ENCODE measurements at places on chromosomes 3 and 15.

- no peak for DNase-seq
Observed at GRCh38 chr3:185029086-185029485, 123.8 kb downstream of the C3orf70 start.

DNA sequence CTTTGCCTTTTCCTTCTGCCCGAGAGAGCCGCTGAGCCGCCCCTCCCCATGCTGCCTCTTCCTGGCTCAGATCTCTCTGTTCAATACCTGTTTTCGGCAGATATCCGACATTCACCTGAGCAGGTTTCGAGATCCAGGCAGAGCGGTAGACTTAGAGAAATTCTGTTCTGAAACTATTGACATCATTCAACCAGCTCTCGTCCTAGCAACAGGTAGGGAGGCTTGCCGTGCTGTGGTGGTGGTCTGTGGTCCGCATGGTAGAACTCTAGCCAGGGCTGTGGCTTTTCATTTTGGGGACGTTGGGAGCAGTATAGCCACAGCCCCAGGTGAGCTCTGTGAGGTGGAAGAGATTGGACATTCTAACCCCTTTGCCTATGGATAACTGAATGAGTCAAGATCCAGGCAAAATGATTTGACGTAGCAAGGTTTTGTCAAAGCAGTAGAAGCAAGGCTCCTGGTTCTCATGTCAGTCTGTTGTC lies 810 bp downstream of the TMEM62 start:
- DNase-seq: no peak

DNA sequence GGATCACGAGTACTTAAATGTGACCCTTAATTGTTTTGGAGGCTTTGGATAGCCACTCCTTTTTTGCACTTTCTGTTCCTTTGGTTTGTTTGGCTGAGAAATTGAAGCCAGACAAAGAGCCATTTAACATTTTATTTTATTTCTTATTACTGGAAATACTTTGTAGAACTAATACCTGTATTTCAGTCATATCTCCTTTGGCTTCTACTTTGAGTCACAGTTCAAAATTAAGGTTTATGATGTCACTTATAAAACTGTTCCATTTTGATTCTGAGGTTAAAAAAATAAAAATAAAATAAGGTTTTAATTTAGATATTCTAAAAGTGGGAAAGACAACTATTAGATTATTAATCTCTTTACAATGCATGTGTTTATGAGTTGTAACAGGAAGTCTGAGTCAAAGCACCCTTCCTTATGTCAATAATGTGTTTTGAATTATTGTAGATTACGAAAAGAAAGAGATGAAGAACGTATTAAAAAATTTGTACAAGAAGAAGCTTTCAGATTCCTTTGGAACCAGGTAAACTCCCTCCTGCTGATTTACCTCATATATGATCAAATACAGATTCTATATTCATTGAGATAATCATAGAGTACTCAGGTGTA lies 16.9 kb upstream of the NXPE3 start:
- no peak for DNase-seq

- DNase-seq: no peak
Observed at GRCh38 chr3:143791386-143791785, 56.9 kb downstream of the SLC9A9 start.

- DNase-seq: no peak
Observed at GRCh38 chr15:41852736-41853590, 14.3 kb downstream of the PLA2G4B start.

DNA sequence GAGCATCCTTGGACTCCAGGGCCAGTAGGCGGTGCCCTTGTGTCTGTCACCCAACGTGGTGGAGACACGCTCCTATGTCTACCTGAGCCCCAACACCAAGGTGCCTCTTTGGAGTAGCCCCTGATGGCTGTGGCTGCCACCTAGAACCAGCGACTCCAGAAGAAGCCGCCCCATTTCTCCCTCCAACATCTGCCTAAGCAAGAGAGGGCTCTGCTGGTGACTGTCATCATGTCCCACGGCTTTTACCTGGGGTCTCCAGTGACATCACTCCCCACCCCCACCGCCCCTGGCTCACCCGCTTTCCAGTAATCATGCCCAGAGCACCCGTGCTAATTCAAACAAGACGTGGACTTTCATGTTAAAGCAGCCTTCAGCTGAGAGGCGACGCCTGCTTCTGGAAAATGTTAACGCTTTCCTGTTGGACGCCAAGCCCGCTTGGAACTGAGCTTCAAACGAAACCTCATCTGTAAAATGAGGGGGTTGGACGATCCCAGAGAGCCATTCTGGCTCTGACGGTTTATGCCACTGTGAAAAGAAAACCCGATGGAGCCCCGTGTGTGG lies 57.0 kb downstream of the ISG20 start:
- DNase-seq: no peak

- DNase-seq: no peak
Observed at GRCh38 chr3:16860234-16860633, 24.5 kb upstream of the PLCL2 start.

GRCh38 chr15:93497291-93497690 lies 408.3 kb upstream of the RGMA start:
- DNase-seq: no peak
